ENCODE measurements at places on chromosomes 2 and 18. TPM values are rescaled to one million over a fixed set of nuclear protein-coding genes. Genes with fewer than 3 reads are reported as not detected.

MROH2A gene
- total RNA-seq: not detected

PLGLB2 gene
- total RNA-seq: not detected

DHRS9 gene
- not detected for total RNA-seq

RAMP1 gene
- total RNA-seq: not detected

CDH19 gene
- 76.4 TPM for total RNA-seq

DNA sequence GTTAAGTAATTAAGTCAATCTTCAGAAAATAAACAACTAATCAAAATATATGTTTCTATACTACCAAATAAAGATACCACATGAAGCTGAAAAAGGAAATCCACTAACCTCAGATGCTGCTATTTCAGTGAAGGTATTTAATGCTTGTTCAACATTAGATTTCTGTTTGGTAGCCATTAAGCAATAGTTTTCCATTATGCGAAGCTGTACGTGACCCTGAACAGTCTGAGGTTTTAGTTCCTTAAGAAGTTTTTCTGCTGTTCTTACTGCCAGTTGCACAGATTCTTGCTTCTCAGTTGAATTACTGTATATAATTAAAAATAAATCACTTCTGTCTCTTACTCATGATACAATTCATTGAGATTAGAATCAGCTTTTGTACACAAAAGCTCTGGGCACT, 65.4 kb downstream of the TTC21B start:
- no peak for DNase-seq

GRCh38 chr2:208807756-208808155, 401.2 kb downstream of the PTH2R start:
- no peak for DNase-seq

- DNase-seq: no peak
Measured at GRCh38 chr18:59464486-59464885, 105.4 kb upstream of the LMAN1 start.

GRCh38 chr18:52567360-52567759, 227.4 kb downstream of the DCC start:
- DNase-seq: no peak

DNA sequence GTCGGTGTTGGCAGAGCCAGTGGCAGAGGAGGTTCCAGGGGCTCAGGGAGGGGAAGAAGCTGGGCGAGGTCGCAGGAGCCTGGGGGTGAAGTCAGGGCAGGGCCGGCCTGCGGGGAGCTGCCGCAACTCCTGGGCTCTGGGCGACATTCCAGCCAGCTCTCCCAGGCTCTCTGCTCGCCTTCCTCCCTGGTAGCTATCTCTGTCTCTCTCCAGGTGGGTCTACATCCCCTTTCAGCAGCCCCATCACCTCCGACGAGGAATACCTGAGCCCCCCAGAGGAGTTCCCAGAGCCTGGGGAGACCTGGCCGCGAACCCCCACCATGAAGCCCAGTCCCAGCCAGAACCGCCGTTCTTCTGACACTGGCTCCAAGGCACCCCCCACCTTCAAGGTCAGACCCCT, 27.0 kb downstream of the SPEG start:
- DNase-seq: no peak

DNA sequence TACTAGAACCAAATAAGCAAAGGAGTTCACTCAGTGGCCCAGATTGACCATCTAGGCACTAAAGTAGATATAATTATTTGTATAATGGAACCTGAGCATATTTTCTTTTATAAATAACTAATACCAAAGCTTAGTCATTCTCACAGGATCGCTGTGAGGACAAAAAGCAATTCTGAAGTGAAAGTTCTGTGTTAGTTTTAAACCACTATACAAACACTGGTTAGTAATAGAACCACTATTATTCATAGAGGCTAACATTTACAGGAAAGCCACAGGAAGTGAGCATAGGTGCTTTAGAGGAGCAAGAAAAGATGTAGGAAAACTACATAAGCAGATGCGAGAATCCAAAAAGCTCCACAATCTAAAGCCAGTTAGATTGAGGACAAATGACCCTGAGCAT, 364.7 kb downstream of the XIRP2 start:
- DNase-seq: no peak

Measured in SK-MEL-5 (cell line).